Thyroid gland (tissue), 4 donors: ENCODE measurements at places on chromosomes 3 and 15. TPM values are rescaled to one million over a fixed set of nuclear protein-coding genes. Genes with fewer than 3 reads are reported as not detected.
A peak's percentile ranks its signal among the peaks of the same experiment; 100 is the strongest.

GRCh38 chr15:42119446-42119760 is 25.0 kb upstream of the PLA2G4D start:
- no peaks in the 10 kb centered on the region for H3K4me1 ChIP-seq
- no peaks in the 10 kb centered on the region for H3K36me3 ChIP-seq
- DNase-seq, result no peak
- H3K27me3 ChIP-seq, result no peaks in the 10 kb centered on the region
- H3K4me3 ChIP-seq, result no peak overlapping the region

DNA sequence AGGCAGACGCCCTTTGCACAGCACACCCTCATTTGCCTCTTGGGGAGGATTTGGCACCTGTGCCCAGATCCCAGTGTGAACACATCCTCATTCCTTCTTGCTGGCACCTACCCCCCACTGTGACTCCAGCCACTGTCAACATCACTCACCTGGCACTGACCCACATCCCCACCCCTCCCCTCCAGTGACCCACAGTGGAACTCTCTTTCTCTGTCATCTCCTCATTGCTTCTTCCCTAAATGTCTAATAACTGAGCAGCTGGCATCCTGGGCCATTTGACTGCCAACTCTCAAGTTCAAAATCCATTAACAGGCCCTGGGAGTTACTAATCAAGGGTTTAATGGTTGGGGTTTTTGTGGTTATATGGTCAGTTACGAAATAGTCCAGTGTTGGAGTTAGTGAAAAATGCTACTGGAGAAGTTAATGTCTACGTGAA is 14.4 kb downstream of the SNAPC5 start:
- H3K4me3 ChIP-seq, result no peak overlapping the region
- H3K27me3 ChIP-seq, result no peaks in the 10 kb centered on the region
- no peaks in the 10 kb centered on the region for H3K4me1 ChIP-seq
- no peak overlapping the region for H3K27ac ChIP-seq
- DNase-seq, result peak; percentile 38

GRCh38 chr15:77402740-77403379 is 17.0 kb downstream of the PEAK1 start:
- H3K4me1 ChIP-seq, result no peaks in the 10 kb centered on the region
- H3K27me3 ChIP-seq, result no peaks in the 10 kb centered on the region
- no peaks in the 10 kb centered on the region for H3K36me3 ChIP-seq
- no peak overlapping the region for H3K27ac ChIP-seq
- DNase-seq, result no peak

The PARP14 gene
- 107 TPM for total RNA-seq

The GCNT3 gene
- not detected for total RNA-seq

The KCNMB3 gene
- 4.5 TPM for total RNA-seq

The SLMAP gene
- total RNA-seq, result 89.4 TPM
